ENCODE measurements at places on chromosomes 16 and 17.
A peak's percentile ranks its signal among the peaks of the same experiment; 100 is the strongest.

GRCh38 chr16:89380681-89381080, 109.7 kb downstream of the ANKRD11 start:
- H3K4me3 ChIP-seq: no peak overlapping the region
- H3K27me3 ChIP-seq: no peaks in the 10 kb centered on the region
- H3K27ac ChIP-seq: no peak overlapping the region
- no peak for DNase-seq

- no peak for DNase-seq
- H3K36me3 ChIP-seq: no peaks in the 10 kb centered on the region
- H3K4me1 ChIP-seq: no peaks in the 10 kb centered on the region
- H3K27ac ChIP-seq: no peak overlapping the region
Measured at GRCh38 chr16:84518804-84519341, 14.4 kb upstream of the MEAK7 start.

GRCh38 chr16:82655072-82655714, 28.4 kb downstream of the CDH13 start:
- DNase-seq: no peak
- H3K27me3 ChIP-seq: no peaks in the 10 kb centered on the region
- H3K4me3 ChIP-seq: no peak overlapping the region
- H3K27ac ChIP-seq: no peak overlapping the region
- H3K4me1 ChIP-seq: peaks cover 3% of the 10 kb centered on the region
- no peaks in the 10 kb centered on the region for H3K36me3 ChIP-seq

GRCh38 chr16:29816694-29817441, 916 bp downstream of the PAGR1 start:
- H3K4me1 ChIP-seq: peaks cover 42% of the 10 kb centered on the region
- peaks cover 10% of the 10 kb centered on the region for H3K36me3 ChIP-seq
- H3K4me3 ChIP-seq: peak overlapping the region; percentile 83
- H3K27me3 ChIP-seq: no peaks in the 10 kb centered on the region
- DNase-seq: peak; percentile 88

- H3K4me1 ChIP-seq: peaks cover 14% of the 10 kb centered on the region
- H3K4me3 ChIP-seq: no peak overlapping the region
- H3K36me3 ChIP-seq: peaks cover 57% of the 10 kb centered on the region
- DNase-seq: no peak
Measured at GRCh38 chr17:81258292-81258691, 19.2 kb downstream of the NDUFAF8 start.
